NCI-H69 (cell line): ENCODE measurements at places on chromosomes 6 and 20.

GRCh38 chr20:33301192-33301930, 18.3 kb downstream of the BPIFB1 start:
- peak; percentile 14 for DNase-seq

GRCh38 chr20:50883856-50884255, 47.4 kb downstream of the ADNP start:
- DNase-seq: no peak

GRCh38 chr6:74253261-74253660, 557.3 kb downstream of the CD109 start:
- no peak for DNase-seq

DNA sequence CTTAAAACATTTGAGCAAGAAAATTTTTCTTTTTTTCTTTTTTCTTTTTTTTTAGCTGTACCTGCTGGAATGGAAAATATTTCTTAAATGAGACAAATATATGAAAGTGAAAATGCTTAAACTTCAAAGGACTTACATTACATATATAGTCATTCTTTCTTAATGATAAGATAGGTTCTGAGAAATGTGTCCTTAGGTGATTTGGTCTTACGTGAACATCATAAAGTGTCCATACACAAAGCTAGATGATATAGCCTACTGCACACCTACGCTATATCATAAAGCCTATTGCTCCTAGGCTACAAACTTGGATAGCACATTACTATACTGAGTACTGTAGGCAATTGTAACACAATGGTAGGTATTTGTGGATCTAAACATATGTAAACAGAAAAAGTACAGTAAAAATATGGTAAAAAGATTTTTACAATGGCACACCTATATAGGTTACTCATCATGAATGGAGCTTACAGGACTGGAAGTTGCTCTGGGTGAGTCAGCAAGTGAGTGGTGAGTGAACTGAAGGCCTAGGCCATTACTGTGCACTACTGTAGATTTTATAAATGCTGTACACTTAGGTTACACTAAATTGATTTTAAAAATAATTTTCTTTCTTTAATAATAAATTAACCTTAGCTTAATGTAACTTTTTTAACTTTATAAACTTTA, 54.6 kb downstream of the RPP21 start:
- DNase-seq: no peak

- peak; percentile 7 for DNase-seq
Measured at GRCh38 chr6:109314313-109314712, 68.0 kb downstream of the CD164 start.

DNA sequence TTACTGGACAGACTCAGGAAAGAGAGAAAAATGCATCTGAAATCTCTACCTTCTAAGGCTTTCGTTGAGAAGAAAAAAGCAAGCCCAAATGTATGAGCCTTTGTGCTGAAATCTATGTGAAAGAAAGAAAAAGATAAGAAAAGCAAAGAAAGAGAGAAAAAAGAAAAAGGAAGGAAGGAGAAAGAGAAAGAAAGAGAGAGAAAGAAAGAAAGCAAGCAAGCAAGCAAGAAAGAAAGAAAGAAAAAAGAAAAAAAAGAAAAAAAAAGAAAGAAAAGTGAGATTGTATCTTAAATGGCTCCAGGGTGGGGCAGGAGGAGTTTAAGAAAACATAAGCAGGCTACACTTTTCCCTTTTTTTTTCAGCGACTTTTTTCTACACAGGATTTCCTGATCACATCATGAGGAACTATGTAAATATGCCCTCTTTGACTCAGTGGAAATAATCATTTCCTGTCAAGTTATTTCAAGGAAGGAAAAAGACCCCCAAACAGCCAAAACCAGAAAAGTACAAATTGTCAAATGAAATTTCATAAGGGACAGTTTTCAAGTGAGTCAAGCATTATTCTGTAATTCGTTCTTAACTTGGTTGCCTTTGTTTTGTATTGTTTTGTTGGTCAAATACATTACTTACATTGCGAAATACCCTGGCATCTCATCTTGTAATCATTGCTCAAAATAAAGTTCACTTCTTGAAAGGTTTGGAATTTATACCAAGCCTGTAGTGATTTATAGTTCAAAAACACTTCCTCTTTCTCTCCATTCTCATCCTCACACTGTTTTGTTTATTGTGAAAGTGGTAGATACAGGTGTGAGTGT, 79.5 kb upstream of the RNF217 start:
- peak; percentile 26 for DNase-seq

DNA sequence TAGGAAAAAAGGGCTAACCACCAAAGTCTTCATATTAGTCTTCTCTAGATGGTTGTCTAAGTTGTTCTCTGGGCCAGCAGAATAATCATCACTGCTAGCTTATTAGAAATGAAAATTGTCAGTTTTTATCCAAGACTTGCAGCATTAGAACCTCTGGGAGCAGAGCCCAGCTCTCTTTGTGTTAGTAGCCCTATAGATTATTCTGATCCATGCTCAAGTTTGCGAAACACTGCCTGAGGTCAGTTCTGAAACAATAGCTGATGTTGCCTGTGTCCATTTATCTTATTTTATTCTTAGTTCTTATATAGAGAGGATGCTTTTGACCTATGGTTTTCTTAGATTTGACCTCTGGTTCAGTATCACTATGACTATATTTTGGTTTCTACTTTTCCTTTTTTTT, 66.9 kb downstream of the BCKDHB start:
- no peak for DNase-seq

DNA sequence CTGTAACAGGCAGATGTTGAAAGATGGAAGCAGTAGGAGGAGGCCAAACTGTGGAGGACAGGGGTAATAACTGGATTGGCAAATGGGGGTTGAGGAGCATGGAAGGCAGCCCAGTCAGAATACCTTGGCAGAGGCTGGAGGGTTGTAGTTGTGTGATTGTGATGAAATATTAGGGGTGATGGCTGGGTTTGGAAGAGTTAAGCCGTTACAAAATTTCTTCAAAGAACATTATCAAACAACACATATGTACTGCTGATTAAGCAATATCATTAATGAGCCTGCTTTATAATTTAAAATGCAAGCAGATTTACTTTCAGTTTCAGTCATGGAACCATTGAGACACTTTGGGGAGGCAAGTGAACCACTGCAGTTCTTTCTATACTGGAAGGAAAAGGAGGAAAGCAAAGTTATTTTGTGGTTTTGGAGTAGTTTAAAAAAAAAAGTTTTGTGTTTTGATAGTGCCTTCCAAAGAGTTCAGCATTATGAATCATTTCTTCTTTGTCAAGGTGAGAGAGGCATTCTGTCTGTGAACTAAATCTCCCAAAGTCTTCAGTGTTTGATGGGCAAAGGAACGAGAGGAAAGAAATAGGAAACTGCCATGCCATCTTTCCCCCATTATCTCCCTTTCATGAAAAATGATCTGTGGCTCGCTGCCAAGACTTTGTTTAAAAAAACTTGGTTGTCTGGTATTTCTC, 20.7 kb downstream of the FOXO3 start:
- peak; percentile 74 for DNase-seq

DNA sequence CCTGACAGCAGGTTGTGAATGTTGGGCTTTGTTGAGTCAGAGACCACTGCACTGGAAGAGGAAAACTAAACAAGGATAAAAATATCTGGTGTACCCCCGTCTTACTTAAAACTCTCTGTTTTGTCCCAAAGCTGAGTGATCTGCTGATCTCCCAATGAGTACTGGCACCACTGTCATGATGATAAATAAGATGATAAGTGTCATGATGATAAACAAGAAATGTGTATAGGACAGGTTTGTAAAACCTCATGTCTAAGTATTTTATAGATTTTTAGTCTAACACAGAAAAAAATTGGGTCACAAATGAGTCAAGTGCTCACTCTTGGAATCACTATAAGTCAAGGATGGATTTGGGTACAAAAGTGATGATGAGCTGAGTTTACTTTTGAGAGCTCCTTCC, 8.5 kb upstream of the SIM1 start:
- DNase-seq: no peak

DNA sequence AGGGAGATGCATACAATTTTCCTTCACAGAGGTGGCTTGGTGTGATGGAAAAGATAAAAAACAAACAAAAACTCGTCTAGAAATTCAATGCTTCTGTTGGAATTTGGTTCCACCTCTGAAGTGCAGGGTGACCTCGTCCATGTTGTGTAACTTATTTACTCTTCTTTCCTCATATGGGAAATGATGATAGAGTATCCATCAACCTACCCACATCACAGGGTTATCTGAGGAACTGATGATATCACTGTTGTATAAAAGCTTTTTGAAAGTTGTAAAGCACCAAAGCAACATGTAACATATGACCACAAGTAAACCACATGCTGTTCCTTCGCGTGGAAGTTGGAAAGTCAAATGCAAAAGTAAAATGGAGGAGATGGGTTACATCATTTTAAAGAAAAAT, 212.0 kb upstream of the SGK1 start:
- DNase-seq: no peak

DNA sequence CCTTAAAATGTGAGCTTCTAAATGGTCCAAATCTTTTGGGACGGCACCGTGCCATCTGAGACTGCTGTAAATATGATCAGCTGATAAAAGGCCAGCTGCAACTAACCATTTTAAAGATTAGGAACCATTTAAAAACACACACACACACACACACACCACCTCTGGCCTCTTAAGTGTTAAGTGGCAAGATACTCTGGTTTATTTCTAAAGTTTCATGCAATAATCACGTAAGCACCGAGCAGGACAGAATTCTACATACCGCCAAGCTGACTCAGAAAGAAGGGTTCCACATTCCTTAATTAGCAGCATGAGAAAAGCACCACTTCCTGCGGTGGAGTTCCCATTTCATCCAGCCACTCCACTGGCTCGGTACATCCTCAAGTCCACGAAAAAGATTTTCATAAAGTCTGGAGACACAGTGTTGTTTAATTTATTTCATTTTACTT, 17.8 kb upstream of the ZNF217 start:
- DNase-seq: no peak
